ENCODE measurements at places on chromosomes 3 and 15.

DNA sequence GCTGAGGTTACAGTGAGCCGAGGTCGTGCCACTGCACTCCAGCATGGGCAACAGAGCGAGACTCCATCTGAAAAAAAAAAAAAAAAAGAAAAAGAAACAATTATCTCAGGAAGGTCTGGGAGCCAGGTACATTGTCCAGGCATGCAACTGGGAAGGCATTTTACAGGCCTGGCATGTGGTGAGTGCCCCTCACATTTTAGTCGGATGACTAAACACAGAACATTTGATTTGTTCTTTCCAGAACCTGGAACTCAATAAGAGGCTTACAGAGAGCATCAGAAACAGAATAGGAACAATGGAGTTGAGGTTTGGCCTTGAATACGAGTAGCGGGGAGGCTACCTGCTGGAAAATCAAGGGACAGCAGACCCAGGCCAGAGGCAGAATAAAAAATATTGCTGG, 33.7 kb upstream of the IGF1R start:
- no peak for DNase-seq

DNA sequence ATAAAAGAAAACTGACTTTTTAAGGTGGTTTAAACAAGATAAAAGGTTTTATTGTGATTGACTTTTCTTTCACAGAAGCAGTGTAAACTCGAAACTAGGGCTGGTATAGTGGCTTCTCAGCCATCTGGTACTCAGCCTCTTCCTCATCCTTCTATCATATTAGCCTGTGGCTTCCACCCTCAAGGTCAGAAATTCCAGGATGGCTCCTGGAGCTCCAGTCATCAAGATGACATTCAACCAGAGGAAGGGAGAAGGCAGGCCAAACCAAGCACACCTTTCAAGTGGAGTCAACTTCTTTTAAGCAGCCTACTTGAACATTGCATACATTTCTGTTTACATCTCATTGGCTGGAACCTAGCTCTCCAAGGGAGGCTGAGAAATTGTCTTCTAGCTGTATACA, 1.3 kb upstream of the MESD start:
- no peak for DNase-seq

- no peak for DNase-seq
These were observed 16.1 kb upstream of the GHSR start for GRCh38 chr3:172464306-172464705.

DNA sequence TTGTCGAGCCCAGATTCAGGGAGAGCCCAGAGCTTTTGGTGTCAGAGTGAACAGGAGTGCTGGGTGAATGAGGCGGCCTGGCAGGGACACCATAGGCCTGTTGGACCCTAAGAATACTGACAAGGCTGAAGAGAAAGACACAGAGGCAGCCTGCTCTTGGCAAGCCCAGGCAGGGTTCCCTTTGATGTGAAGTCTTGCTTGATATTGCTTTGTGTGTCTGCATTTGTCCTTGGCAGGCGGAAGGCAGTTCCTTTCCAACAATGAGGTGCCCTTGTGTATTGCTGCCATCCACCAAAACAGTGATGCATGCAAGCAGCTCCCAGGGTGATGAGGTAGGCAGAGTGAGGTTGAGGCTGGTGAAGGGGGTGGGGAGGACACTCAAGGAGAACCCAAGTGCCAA, 152.7 kb upstream of the TSC22D2 start:
- no peak for DNase-seq

GRCh38 chr15:34682674-34683073, 72.1 kb downstream of the GJD2 start:
- DNase-seq = no peak

GRCh38 chr15:55195996-55196395, 745 bp downstream of the RSL24D1 start:
- DNase-seq = no peak

- DNase-seq = no peak
These were observed 199.3 kb upstream of the CMC1 start for GRCh38 chr3:28042095-28042635.

DNA sequence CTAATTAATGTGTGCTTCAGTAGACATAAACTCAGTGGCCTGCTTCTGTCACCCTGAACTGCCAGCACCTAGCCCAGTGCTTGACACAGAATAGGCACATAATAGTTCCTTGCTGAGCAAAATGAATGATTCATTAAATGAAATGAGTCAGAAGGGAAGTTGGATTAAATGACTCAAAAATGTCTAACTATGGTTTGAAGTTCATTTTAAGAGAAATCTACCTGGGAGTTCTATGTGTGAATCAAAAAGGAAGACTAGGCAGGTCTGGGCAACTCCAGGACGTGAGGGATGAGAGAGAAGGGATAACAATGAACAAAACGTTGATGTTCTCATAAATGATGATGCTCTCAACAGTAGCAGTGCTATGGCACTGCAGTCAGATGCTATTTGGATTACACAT, 175.0 kb downstream of the CFAP20DC start:
- no peak for DNase-seq

GRCh38 chr3:47741925-47742324, 39.8 kb downstream of the SMARCC1 start:
- no peak for DNase-seq

GRCh38 chr3:155639462-155640055, 105.3 kb downstream of the PLCH1 start:
- no peak for DNase-seq

DNA sequence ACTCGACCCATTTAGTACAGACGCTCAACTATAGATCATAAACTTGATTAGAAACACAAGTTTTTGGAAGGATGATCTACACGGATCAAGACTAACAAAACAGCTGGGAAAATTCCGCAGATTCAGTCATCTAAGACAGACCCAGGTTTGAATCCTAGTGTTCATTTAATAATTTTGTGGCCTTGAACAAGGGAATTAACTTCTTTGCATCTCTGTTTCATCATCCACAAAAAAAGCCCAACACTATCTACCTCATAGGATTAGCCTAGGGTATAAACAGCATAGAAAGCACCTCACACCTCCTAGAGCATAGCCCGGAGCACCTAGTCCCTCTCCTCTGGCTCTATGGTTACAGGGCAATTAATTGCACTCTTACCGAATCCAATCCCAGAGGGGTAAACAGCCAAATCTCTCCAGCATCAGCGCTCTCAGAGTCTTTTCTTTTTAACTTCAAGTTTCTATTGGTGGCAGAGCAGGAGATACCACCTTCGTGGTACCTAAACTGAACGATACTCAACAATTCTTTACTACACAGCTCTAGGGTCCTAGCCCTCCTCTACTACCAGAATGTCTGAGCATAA, 3.5 kb downstream of the TBL1XR1 start:
- DNase-seq = no peak

GRCh38 chr3:40745381-40746106, 220.8 kb downstream of the ZNF621 start:
- no peak for DNase-seq

DNA sequence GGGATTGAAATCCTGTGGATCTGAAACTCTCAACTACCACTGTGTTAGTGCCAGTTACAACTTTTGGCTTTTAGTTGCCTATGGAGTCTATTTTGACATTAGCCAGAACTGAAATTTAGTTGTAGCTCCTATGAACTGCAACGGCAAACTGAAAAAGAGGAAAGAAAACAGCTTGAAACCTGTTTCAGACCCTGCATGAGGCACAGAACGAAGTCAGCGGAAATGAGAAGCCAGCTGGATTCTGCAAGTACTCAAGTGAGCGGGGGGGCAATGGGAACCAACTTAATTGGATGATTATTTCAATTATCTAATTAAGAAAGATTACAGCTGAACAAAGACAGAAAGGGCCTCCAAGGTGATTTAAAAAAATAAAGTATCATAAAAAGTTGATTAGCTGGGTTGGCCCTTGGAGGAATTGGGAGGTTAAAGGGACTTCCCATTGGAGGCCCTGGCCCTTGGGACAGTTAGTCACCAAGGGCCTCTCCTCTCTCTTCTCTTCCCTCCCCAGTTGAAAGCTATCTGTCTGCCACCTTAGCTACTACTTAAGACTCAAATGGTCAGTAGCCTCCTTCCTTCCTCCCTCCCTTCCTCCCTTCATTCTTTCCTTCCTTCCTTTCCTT, 352.1 kb downstream of the SHQ1 start:
- no peak for DNase-seq

GRCh38 chr3:110654843-110655502, 416.6 kb upstream of the NECTIN3 start:
- DNase-seq = no peak

- no peak for DNase-seq
These were observed 93.4 kb downstream of the CCNL1 start for GRCh38 chr3:157066335-157067098.

DNA sequence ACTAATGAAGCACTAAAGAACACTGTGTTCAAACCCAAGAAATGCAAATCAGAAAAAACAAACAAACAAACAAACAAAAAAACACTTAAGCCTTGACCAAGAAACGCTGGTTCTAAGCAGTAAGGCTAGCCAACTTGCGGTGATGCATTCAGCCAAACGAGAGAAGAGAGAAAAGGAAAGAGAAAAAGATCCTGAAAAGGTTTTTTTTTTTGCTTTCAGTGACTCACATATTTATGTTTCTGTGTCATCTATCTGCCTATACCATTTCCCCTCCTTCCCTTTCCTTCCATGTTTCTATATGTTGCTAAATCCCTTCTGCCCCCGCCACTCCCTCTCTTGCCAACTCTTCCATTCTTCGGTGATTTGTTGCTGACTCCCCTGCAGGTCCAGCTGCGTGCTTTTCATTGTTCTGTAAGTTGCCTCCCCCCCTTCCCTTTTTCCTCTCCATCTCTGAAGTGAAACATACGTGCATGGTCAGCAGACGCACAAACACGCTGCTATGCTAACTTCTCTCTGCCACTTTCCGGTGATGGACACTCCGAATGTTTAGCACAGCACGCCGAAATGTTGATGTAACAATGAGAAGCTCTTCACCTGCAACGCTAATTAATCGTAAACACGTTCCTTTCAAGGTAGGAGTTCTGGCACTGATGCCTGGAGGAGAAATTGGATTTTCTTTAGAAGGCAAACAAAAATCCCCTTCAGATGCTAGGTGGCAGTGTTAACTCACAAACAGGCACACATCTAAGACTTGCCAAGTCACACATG, 154.4 kb downstream of the TUSC7 start:
- no peak for DNase-seq

- no peak for DNase-seq
These were observed 139.2 kb downstream of the AQP9 start for GRCh38 chr15:58277333-58277732.

DNA sequence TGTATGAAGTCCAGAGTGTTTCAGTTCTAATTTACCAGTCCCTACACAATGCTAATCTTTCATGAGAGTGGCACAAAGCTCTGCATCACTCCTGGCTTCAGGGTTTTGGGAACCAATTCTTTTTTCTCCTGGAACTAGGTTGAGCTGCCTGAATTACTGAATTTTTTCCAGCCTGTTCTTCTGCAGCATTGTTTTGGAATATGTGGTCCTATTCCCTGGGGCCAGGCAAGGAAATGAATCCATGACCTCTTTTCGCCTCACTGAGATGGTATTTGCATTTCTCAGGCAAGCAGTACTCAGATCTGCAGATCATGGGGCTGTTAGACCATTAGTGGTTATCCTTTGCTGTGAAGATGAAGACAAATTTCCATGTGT, 25.6 kb upstream of the GPR171 start:
- no peak for DNase-seq

GRCh38 chr3:127886956-127887231, 28.1 kb upstream of the KBTBD12 start:
- DNase-seq = no peak

DNA sequence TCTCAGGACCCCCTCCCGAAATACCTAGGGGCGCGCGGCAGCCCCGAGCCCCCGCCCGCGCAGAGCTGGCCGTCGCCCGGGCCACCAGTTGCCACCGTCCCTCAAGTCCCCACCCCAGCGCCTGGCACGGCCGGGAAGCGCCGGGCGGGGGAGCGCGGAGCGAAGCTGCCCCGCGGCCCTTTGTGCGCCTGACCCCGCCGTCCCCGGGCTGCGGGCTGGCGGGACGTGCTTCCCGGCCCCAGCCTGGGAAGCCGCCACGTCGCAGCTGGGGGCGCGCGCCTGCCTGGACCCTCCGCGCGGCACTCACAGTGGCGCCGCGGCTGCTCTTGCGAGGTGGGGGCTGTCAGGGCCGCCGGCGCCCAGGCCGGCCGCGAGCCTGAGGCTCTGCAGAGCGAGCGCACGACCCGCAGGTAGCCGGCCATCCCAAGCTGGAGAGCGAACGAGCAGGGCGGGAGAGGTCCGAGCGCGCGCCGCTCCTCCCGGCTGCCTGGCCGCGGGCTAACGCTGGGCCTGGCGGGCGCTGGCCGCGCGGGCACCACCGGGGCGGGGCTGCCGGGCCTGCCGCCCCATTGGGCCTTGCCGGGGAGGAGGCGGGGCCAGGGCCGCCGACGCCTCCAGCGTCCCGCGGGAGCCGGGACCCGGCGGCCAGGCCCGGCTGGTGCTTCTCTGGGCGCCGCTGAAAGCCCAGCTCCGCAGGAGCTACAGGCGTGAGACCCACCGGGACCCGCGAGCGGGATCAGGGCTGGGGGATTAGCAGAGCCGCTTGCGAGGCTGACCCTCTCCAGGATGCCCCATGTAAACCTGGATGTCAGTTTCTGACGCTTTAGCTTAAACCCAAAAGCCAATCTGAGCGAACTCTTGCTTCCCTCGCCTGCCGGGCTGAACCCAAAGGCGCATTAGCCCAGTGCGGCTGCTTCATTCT, at the start of gene IDH2:
Gene IDH2 (minus strand): TSS at position 500 of the 922 bp plus-strand sequence. CDS start 78 bp downstream, at position 422.
- peak; percentile 44 for DNase-seq

GRCh38 chr15:95511671-95512070, 818.8 kb upstream of the NR2F2 start:
- no peak for DNase-seq

DNA sequence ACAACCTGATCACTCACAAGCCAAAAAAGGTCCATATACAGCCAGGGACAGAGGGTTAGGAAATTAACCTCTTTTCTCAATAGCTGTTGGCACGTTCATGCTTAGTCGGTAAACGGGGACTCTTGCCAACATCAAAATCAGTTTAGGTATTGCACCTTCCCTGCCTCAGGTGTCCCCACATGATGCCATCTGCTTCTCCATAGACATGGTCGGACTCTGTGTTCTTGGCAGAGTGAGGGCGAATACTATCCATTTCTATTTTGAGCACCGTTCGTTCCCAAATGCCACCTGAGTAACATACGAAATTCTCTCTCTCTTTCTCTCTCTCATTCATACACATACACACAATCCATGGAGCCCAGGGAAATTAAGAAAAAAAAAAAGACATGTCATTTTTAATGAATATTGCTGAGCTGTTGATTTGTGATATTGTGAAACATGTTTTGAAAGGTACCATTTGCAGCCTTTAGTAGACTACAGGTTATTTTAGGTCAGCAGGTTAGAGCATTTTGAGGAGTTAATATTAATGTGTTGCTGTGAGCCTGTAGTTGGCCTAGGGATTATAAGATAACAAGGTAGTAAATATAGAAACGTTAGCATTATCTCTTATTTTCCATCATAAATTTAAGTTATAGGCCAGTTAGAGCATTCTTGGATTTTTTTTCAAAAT, 78.5 kb downstream of the GHSR start:
- DNase-seq = no peak

GRCh38 chr15:96344706-96345559, 14.4 kb downstream of the NR2F2 start:
- no peak for DNase-seq

DNA sequence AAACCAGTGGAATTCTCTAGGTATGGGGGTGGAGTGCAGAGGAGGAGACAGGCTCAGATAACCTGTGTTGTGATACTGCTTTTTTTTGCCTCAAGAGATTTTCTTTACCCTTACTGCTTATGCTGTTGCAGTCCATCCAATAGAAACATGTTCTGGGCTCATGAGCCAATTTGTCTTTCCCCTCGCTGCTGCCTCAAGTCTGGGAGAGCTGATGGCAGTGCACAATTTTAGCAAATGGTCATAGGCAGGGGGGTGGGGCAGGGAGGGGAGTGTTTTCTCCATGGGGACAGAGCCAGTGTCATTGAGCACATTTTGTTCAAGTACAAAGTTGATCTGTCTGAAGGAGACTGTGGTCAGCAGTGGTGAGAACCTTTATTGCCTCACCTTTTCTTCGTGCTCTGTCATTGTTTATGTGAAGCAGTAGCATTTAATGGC, 134.9 kb downstream of the MBNL1 start:
- DNase-seq = no peak
